SJCRH30 (cell line): ENCODE measurements at places on chromosomes 1 and 21. TPM values are rescaled to one million over a fixed set of nuclear protein-coding genes. Genes with fewer than 3 reads are reported as not detected.

- no peak overlapping the region for H3K27ac ChIP-seq
- H3K27me3 ChIP-seq, result peaks cover 8% of the 10 kb centered on the region
- no peak overlapping the region for H3K4me3 ChIP-seq
- no peak for DNase-seq
These were observed 360.1 kb upstream of the PLXNA2 start for GRCh38 chr1:208604295-208604694.

Gene SHE
- 0.02 TPM in 1 of 2 replicates, not detected in the other for total RNA-seq

Gene AKR7A2
- 64.0 and 71.6 TPM in 2 replicates for total RNA-seq

Gene KCNA3
- total RNA-seq, result not detected in 2 replicates

GRCh38 chr1:32884726-32885125 is 1.6 kb upstream of the HPCA start:
- DNase-seq, result no peak
- no peak overlapping the region for H3K4me3 ChIP-seq
- peaks cover 5% of the 10 kb centered on the region; the same call in 1 of the 2 replicates for H3K4me1 ChIP-seq
- H3K36me3 ChIP-seq, result no peaks in the 10 kb centered on the region
- no peak overlapping the region for H3K27ac ChIP-seq

DNA sequence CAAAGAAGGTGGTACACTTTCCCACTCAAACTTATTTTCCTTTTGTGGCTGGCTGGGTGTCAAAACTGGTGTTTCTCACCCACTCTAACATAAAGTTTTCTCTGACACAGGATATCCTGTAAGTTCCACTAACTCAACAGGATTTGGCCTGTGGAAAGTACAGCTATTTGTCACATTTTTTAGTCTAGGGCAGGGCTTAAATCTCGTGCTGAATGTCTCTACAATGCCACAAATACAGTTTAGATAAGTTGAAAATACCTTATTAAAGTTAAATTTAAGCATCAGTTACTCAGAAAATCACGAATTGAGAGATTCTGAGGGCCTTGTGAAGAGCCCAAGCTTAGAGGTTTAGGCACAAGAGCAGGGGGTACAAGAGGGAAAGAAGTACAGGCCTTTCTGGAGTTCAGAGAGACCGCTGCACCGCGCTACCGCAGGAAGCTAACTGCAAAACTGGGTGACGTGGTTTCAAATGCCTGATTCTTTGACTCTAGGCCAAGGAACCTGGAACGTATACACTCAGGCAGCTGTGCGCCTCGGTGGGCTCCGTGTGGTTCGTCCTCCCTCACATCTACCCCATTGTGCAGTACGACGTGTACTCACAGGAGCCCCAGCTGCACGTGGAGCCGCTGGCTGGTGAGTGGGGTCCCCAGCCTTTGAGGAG is 23.4 kb upstream of the PWP2 start:
- H3K4me3 ChIP-seq, result no peak overlapping the region
- H3K36me3 ChIP-seq, result peaks cover 15% of the 10 kb centered on the region
